ENCODE measurements at places on chromosomes 12 and 14. TPM values are rescaled to one million over a fixed set of nuclear protein-coding genes. Genes with fewer than 3 reads are reported as not detected.

- no peak for DNase-seq
These were observed 16.6 kb upstream of the CLEC2A start for GRCh38 chr12:9948606-9949296.

- DNase-seq = no peak
These were observed 339.8 kb downstream of the PCNX1 start for GRCh38 chr14:71247106-71247505.

DNA sequence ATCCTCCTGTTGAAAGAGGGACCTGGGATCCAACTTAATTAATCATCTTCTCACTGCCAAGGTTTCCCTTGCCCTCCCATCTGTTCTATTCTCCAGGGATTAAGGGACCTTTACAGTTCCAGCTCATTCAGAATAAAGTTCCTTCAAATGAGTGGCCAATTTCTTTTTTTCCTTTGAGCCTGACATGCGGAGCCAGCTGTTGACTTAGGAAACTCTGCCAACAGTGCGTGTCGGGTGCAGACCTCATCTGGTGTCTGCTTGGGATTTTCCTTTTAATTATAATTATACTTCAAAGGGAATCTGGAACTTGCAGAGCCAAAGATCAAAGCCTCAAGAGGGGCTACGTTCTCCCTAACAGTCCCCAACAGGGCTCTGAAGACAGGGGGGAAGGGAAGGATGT lies 64.8 kb downstream of the CCDC60 start:
- DNase-seq = no peak

DNA sequence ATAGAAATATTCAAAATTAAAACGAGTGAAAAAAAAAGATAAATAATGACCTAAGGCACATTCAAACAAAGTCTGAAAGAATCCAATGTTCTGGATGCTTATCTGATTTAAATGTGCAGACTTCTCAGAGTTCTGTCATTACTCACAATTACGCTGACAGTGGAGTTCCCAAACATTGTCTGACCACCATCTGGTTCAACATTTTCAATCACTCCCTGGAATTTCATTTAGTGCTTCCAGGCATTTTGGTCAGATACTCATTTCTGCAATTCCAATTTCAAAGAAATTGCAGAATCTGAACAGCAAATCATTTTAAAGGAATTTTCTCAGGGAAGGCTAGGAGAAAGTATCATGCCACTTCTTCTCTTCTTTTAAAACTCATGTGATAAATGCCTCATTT lies 398.2 kb upstream of the PDE3A start:
- no peak for DNase-seq

DNA sequence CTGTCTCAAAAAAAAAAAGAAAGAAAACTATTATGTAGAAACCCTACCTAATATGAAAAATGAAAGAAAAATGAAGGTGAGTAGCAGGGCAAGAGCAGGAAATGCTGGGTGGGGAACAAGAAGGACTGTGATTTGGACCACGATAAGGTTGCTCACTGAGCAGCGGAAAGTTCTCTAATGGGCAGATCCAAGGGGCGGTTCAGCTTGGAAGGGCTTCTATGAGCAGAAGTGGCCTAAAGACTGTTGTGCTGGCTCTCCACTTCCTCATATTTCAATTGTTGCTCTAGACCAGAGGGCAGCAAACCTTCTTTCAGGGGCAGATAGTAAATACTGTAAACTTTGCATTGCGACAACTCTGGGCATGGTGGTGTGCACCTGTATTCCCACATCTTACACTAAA lies 16.3 kb upstream of the NFYB start:
- DNase-seq = no peak

DNA sequence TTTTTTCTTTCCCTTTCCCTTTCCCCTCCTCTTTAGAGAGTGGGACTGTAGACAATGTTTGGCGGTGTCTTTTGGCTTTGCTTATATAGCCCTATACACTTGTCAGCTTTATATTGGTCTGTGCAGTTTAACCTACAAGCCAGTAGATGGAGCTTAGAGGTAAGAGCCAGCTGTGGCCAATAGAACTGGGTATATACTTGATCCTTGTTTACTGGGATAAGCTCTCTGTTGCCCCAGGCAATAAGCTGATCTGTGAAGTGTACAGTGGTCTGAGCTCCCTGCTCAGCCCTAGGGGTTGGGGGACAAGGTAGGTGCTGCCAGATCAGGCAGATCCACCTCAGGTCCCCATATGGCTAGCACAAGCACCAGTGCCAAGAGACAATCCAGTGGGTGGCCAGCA lies 434.1 kb downstream of the NOVA1 start:
- no peak for DNase-seq

DNA sequence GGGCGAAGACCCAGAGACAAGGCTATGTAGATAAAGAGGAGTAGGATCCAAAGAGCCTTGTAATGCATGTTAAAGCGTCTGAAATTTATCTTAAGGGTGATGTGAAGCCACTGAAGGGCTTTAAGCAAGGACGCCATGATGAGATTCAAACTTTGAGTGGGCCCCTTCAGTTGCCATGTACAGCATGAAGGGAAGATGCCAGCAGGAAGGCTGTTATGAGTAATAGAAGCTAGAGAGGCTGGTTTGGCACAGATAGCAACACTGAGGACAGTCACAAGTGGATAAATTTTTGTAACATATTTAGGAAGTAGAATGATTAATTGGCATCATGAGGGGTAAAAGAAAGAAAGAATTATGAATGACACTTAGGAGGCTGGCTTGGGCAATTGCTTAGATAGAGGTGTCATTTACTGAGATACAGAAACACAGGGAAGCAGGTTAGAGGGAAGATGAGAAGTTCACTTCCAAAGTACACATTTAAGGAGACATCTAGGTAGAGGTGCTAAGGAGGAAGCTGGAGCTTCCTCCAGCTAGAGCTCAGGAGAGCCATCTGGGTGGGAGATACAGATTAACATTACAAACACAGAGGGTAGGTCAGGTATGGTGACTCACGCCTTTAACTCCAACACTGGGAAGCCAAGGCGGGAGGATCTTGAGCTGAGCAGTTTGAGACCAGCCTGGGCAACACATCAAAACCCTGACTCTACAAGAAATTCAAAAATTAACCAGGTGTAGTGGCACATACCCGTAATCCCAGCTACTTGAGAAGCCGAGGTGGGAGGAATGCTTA lies 13.7 kb downstream of the ATG2B start:
- no peak for DNase-seq

- no peak for DNase-seq
These were observed 25.1 kb downstream of the DYRK4 start for GRCh38 chr12:4587108-4587507.

DNA sequence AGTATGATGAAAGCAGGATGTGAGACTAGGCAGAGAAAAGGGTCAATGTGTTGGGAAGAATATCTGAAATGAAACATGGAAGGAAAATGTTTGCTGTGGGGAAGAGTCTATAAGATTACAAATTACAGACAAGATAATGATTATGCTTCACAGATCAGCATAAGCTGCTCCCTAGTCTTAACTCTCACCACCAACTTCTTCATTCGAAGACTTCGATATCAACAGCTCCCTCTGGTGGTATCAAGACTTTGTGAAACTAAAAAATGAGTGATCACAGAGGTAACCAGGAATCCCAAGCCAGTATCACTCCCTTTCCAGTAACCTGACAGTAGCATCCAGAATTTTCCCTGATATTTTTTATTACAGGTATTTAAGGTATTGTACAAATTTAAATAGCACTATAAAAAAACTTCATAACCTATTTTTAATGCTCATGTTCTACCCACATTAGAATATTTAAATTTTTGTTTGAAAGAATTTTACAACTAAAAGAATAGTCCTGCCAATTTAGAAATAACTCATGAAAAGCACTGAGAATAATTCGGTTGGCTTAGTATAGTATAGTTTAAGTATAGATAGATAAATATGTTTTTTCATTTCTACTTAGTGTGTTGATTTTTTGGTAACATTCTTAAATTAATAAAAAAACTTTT lies 84.4 kb downstream of the C2CD5 start:
- no peak for DNase-seq

DNA sequence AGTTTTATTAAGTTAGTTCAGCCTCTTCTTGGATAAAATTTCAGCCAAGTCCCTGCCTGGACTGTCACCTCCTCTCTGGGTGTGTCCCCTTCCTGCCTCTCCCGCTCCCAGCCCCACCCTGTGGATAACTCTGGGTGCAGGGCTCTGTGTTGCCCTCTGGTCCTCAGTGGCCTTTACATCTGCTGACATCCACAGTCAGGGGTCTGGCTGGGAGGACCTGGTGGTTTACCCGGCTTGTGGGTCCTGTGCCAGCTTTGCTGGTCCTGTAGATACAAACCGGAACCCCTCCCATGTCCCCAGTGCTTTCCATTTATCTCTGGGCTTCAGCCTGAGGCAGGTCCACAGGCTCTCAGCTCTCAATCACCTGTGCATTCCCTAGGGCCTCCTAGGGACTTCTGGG lies 28.9 kb upstream of the PLEKHG3 start:
- no peak for DNase-seq

DNA sequence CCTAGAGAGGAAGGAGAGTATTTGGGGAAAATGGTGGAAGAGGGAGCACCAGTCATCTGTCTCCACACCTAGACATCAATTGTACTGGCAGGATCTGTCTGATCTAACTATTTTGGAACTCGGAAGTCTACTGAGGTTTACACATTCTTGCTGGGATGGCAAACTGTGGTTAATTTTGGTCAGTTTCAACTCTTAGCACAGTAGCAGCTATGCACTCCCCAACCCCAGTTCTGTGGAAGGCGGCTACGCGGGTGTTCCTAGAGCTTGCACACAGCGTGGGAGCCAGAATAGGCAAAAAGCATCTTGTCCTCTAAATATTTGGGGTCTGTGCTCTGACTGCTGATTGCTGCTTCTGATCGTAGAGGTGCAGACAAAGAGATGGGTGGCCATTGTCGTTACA lies 33.8 kb downstream of the TECPR2 start:
- DNase-seq = no peak

DNA sequence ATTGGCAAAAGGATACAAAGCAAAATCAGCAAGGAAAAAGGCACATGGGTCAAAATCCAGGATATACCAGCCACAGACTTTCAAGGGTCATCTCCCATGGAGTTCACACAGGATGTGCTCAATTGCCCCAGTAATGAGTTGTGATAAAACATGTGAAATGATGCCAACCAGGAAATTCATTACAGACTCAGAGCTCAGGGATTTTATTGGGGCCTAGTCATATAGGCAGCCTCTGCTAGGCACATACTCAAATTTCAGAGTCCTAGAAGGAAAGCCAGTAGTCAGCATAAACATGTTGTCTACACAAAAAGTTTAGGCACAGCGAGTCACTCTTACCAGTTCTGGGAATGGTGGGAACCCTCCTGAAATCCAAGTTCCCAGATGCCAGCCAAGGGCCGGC lies 64.4 kb upstream of the OSBPL8 start:
- no peak for DNase-seq

- DNase-seq = no peak
These were observed 150.2 kb downstream of the SRGAP1 start for GRCh38 chr12:63994704-63995103.

DNA sequence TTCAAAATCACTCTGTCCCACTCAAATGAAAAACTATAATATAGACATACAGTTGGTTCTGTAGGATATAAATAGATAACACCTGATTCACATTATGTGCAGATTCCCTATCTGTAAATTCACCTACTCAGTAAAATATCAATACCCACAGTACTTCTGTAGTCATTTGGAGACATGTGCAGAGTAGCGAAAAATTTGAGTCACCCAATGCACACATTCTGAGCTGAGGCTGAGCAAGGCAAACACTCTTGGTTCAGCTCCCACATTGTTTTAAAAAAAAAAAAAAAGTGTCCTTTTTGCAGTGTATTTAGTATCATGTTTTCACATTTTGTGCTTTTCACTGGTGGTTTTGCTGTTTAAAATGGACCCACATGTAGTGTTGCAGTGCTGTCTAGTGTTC lies 27.3 kb upstream of the BBS10 start:
- no peak for DNase-seq

MUCL1 gene
- not detected for total RNA-seq

RFX4 gene
- not detected for total RNA-seq

OAS3 gene
- total RNA-seq = 5.6 TPM

STXBP6 gene
- total RNA-seq = 120 TPM

MGP gene
- total RNA-seq = 348 TPM

SLC25A47 gene
- total RNA-seq = not detected

A2M gene
- total RNA-seq = 345 TPM

ATF1 gene
- 23.7 TPM for total RNA-seq

MYF5 gene
- not detected for total RNA-seq

HOTAIR gene
- not detected for total RNA-seq

SLC38A2 gene
- total RNA-seq = 460 TPM

CISTR gene
- total RNA-seq = not detected

AKAP6 gene
- total RNA-seq = 32.1 TPM

AKAP5 gene
- 0.92 TPM for total RNA-seq
